ENCODE measurements at places on chromosomes 1 and 21. TPM values are rescaled to one million over a fixed set of nuclear protein-coding genes. Genes with fewer than 3 reads are reported as not detected.

KRTAP10-2 gene
- not detected for total RNA-seq

OMA1 gene
- total RNA-seq: 58.6 TPM

SMCP gene
- not detected for total RNA-seq

SPRR2G gene
- total RNA-seq: not detected

UTS2 gene
- not detected for total RNA-seq

NBPF20 gene
- 11.1 TPM for total RNA-seq

ITGB2 gene
- 17.3 TPM for total RNA-seq

CTSK gene
- 85.3 TPM for total RNA-seq

SNX7 gene
- 48.3 TPM for total RNA-seq

TMEM51 gene
- total RNA-seq: 4.4 TPM

GNAT2 gene
- total RNA-seq: 0.21 TPM

SUMO3 gene
- total RNA-seq: 52.4 TPM

TMEM222 gene
- total RNA-seq: 22.3 TPM

NBL1 gene
- 29.5 TPM for total RNA-seq

GJA5 gene
- total RNA-seq: 15.4 TPM

RGS13 gene
- 0.10 TPM for total RNA-seq

MACO1 gene
- 18.7 TPM for total RNA-seq

CHIA gene
- not detected for total RNA-seq

UBXN11 gene
- total RNA-seq: 7.8 TPM

UHMK1 gene
- 51.7 TPM for total RNA-seq

HSF2BP gene
- total RNA-seq: 1.0 TPM

ADAMTSL4 gene
- total RNA-seq: 50.4 TPM

DIRAS3 gene
- total RNA-seq: 10.3 TPM

NBPF6 gene
- total RNA-seq: not detected

WASF2 gene
- 40.3 TPM for total RNA-seq

OR10Z1 gene
- total RNA-seq: not detected

CR1 gene
- total RNA-seq: 1.5 TPM

RAB42 gene
- total RNA-seq: 14.2 TPM
